ENCODE measurements at places on chromosomes 6 and 20.

GRCh38 chr20:44552950-44553908 lies 29.1 kb upstream of the PKIG start:
- peak; percentile 56 for DNase-seq

- peak; percentile 87 for DNase-seq
Measured at GRCh38 chr20:19974630-19975435, 42.3 kb upstream of the NAA20 start.

GRCh38 chr6:119294984-119295383 lies 54.6 kb downstream of the MAN1A1 start:
- DNase-seq: no peak

GRCh38 chr20:48657426-48658197 lies 170.2 kb downstream of the PREX1 start:
- peak; percentile 93 for DNase-seq

DNA sequence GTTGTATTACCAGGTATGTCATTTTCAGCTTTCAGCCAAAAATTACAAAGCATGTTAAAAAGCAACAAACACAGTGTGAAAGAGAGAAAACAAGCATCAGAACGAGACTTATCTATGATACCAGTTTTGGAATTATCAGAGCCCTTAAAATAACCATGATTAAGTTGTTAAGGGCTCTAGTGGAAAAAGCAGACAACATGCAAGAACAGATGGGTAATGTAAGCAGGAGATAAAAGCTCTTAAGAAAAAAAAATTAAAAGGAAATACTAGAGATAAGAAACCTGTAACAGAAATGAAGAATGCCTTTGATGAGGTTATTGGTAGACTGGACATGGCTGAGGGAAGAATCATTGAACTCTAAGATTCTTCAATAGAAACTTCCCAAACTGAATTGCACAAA lies 127.5 kb upstream of the SCGN start:
- DNase-seq: no peak

- no peak for DNase-seq
Measured at GRCh38 chr20:37319151-37319671, 26.7 kb upstream of the SRC start.

GRCh38 chr20:18886756-18887155 lies 73.2 kb downstream of the SCP2D1 start:
- no peak for DNase-seq

DNA sequence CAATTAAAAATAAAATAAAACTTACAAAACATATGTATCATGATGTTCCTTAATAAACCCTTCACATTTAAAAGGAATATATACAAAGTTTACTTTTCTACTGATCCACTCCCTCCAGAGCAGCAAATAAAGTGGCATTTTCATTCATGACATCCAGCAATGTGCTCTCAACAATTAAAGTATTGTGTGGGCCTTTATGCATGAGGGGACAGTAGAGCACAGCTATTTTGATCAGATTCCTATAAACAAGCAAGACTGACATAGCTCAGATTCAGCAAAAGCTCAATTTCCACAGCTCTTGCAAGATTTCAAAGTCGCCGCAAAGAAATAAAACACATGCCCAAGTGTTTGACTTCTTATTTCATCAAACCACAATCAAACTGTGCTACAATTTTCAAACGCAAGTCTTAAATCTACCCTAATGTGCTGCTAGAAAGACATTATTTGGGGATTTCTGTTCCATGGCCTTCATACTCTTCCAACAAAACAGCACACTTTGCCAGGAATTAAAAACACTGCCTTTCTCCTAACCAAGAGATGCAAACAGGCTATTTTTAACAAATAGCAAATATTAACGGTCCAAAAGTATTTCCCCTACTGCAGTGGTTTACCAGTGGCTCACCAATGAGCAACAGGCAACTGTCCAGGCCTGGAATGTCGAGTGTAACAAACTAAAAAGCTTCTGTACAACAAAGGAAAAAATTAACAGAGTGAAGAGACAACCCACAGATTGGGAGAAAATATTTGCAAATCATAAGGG lies 52.3 kb downstream of the MBOAT1 start:
- DNase-seq: peak; percentile 69

DNA sequence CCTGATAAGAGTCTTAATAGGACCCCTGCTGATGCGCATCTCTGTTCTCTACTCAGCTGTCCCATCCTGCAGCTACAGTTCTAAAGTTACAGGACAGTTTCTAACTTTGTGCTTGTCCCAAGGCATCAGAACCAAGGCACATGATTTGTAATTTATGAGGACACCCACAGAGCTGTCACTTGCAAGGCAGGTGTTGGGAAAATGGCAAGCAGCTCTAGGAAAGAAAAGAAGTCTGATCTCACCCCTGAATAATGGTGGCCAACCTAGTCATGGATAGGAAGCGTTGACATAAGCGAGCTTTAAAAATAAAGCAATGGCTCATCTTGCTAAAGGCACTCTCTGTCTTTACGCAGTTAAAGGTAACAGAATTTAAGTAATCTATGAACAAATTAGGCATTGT lies 127.6 kb upstream of the VGLL2 start:
- DNase-seq: no peak

DNA sequence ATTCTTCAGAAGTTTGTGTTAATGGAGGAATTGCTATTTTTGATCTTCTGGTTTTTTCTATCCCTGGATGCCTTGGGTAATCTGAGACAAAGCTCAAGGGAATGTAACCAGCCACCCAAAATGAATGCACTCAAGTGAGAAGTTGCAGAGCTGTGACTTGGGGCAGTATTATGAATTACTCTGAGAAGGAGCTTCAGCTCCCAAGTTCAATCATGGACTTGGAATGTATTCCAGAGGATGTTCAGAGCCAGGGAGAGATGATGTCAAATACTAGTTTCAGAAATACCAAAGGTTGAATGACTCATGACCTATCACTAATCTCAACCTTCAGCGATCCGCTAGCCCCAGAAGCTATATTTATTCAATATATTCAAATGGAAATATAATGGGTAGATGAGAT lies 375.2 kb upstream of the PLCB4 start:
- peak; percentile 71 for DNase-seq

- DNase-seq: no peak
Measured at GRCh38 chr6:20712011-20712410, 177.8 kb downstream of the CDKAL1 start.

DNA sequence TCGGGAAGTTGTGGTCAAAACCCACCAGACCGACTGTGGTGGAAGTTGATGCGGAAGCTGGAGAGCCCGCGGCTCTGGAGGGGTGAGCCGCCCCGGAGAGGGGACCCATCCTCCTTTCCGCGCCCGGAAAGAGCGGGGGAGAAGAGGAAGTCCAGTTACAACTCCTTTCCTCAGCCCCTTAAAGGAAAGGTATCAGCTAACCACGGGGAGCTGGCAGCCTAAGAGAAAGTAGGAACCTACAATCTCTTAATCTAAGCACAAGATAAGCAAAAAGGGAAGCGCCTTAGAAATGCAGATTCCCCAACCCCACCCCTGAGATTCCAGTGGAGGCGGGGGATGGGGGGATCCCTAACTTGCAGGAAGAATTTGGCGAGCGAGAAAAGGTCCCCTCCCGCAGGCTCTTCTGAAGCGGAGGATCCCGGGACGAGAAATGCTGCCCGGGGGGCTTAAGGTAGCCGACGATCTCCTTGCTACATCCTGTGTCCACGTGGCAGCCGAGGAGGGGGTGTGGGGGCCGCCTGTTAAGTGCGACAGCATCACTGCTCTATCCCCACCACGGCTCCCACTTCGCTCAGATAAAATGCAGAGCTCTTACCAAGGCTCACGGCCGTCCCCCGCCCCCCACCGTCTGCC lies 87.5 kb downstream of the ZFP64 start:
- peak; percentile 34 for DNase-seq

GRCh38 chr6:123990376-123990775 lies 186.7 kb downstream of the NKAIN2 start:
- no peak for DNase-seq

GRCh38 chr6:149150801-149151398 lies 166.6 kb upstream of the TAB2 start:
- DNase-seq: no peak

DNA sequence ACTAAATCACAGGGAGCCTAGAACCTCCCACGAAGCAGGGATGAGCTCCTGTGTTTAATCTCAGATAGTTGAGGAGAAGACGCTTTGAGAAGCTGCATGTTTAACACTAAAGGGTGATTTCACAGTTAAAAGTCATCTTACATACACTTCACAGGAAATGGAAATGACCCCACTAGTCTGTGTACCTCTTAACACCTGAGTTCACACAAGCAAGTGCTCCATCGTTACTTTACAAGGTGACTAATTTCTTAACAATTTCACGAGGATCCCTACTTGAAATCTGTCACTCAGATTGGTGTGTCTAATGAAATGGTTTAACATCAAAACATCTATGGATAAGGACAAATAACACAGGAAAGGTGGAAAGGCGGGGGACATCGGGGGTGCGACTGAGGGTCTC lies 93.8 kb upstream of the RPS6KA2 start:
- no peak for DNase-seq

- DNase-seq: peak; percentile 38
Measured at GRCh38 chr6:85436411-85436810, 13.5 kb upstream of the NT5E start.

GRCh38 chr6:35428421-35429149 lies 23.6 kb upstream of the FANCE start:
- no peak for DNase-seq

DNA sequence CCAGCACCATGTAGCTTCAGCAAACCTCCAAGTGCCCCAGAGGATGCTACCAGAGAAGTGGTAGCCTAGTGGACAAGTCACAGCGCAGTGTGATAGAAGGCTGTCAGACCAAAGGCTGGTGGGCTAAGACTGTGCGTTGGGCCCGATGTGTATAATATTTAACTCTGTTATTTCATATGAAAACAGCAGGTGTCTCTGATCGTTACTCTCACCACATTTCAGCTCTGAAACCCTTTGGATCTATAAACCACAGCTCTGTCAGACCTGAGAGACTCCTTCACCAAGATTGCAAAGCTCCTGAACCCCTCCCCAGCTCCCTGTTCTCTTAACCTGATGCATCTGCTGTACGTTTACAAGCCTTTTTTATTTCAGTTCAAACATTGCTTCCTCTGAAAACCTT lies 43.8 kb downstream of the ISM1 start:
- DNase-seq: no peak

DNA sequence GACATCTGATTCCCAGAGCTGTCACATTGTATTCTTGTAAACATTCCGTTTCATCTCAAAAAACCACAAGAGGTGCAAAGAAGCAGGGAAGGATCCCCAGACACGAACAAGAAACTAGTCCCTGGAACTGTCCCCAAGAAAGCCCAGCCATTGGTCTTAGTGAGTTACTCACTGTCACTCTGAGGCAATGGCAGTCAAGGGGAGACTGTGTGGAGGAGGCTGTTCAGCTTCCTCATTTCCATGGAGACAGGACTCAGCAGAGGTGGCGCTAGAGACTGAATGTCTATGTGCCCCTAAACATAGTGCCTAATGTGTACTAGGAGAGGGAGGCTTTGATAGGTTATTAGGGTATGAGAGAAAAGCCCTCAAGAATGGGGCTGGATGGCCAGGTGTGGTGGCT lies 11.1 kb downstream of the ULBP1 start:
- DNase-seq: no peak

DNA sequence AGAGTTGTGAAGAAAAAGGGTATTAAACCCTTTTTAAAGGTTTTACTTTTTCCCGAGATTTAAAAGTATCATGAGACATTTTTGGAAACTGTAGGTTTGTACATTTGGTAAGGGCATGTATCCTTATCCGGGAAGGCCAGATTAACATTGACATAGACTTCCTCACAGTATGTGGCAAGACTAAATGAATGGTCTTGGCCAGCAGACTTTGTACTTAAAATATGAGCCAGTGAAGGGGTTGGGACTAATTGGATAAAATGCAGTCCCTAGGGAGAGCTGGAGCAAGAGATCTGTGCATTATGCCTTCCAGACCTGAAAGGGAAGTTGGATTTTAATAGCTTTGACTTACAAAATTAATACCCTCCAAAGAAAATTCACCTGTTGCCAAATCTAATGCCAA lies 60.4 kb upstream of the CCN2 start:
- DNase-seq: peak; percentile 20

DNA sequence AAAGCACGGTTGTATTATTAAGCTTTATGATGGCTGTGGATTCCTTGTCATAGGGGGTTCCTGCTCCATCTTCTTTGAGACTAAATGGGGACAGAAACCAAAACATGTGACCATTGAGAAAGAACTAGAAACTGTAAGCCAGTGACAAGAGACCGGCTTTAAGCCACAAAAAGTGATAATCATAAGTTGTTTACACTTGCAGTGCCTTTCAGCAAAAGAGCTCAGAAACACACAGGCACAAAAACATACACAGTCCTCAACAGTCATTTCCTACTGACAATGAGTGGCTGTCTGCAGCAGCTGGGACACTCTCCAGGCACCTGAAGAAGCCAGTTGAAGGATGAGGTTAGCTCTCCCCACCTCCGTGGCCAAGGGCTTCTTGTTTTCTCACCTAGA lies 20.0 kb upstream of the UBE2J1 start:
- no peak for DNase-seq

DNA sequence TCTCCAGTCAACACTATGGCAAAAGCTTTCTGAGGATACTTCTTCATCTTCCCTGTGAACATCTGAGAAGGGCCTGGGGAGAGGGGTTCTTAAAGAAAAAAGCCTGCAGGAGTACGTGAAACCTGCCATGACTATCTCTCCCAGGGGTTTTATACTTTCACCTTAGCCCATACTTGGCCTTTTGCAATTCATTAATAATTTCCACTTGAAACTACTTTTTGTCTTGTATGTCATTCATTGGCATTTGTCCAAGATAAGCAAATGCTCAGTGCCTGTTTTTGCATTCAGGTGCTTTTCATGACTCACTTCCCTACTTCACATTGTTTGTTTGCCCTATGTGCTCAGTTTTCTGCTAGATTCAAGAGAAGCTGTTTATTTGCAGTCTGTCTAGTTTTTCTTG lies 580.3 kb upstream of the GJE1 start:
- DNase-seq: no peak

DNA sequence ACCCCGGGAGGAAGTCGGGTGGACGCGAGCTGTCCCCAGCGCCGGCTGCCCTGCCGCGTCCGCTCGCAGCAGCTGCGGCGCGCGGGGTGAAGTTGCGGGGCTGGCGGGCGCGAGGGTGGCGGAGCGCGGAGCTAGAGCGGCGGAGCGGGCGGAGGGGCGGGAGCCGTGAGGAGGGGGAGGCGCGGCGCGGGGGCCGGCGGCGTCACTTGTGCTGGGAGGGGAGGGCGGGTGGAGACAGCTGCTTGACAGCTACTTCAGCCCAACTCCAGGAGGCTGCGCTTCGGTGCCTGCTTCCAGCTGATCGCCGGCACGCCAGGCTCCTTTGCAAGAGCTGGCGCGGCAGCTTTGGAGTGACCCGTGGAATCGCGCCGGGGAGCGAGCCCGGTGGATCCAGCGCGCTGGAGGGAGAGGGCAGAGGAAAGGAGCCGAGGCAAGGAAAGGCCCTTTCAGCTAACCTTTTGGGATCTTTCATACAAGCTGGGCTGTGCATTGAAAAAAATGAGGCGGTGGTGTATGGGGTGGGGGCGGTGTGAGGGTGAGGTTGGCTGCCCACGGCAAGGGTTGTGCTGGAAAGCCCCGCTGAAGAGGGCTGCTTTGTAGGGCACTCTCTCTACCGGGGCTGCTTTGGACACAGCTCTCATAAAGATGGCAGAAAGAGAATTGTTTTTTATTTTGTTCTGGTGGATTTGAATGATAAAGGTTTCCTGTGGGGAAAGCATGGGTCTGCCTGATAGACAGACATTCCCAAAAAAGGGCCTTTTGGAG lies 24.6 kb downstream of the RIPOR2 start:
- DNase-seq: peak; percentile 74

GRCh38 chr6:30615958-30616810 lies 859 bp downstream of the PPP1R10 start:
- no peak for DNase-seq

- DNase-seq: no peak
Measured at GRCh38 chr6:114020196-114020595, 49.2 kb upstream of the HDAC2 start.

- DNase-seq: no peak
Measured at GRCh38 chr20:5931411-5931810, 18.9 kb downstream of the TRMT6 start.

GRCh38 chr6:4567141-4567540 lies 209.1 kb upstream of the CDYL start:
- DNase-seq: peak; percentile 55
